Epithelial cell of prostate (primary cell): ENCODE measurements at places on chromosomes 11 and 22.

- DNase-seq = no peak
These were observed 43.2 kb downstream of the NAT10 start for GRCh38 chr11:34148504-34149165.

GRCh38 chr22:49325531-49326395 lies 501.9 kb downstream of the BRD1 start:
- DNase-seq = no peak

DNA sequence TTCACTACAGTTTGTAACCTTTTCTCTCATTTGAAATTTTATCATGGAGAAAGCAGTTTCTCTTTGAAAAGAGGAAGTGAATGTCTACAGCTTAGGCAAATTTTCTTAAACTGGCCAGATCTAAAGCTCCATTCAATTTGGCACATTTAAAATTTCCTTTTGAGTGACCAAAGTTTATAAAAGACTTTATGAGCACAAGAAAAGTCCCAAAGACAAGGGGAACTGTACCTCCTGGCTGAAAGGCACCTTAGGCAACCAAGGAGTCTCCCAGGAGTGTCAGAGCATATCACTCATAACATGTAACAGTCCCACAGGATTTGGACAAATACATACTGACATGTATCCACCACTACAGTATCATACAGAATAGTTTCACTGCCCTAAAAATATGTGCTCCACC lies 41.3 kb downstream of the NARS2 start:
- no peak for DNase-seq

DNA sequence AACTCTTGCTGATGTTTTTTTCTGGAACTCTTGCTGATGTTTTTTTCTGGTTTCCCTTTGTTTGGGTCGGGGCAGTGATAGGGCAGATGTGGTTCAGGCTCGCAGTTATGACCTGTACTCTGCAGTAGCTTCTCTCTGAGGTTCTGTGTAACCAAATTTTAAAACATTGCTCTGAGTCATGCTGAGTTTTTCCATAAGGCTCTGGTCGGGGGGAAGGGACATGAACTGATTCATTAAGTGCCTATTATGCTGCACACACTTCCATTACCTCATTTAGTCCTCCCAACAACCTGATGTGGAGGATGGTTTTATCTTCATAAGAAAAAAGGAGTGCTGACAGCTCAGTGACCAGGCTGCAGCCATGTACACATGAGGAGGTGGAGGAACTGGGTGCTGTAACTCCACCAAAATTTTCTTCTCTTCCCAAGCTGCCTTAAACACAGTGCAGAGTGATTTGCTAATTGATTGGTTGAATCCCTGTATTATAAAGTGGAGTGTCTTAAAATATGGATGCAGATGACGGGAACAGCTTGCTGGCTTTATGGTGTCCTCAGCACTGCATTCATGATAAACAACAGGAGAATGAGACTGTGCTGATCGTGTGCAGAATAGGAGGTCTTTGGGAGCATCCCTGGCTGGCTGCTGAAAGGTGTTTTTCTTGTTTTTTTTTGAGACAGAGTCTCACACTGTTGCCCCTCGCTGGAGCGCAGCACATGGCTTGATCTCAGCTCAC lies 19.1 kb downstream of the TNRC6B start:
- peak; percentile 58 for DNase-seq

DNA sequence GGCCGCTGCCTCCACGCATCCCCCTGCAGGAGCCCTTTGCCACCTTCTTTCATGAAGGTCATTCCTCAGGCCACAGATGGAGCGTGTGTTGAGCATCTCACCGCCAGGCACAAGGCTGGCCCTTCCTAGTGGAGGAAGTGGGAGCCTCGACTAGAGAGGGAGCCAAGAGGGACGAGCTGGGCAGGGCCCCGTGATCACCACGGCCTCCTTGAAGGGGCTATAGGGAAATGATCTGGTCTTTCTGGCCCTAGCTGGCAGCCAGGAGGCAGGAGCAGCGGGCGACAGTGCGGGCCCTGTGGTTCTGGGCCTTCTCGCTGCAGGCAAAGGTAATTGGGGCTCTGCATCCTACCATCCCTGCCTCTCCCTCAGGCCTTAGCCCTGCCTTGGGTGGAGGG lies 49.1 kb downstream of the PISD start:
- DNase-seq = no peak

DNA sequence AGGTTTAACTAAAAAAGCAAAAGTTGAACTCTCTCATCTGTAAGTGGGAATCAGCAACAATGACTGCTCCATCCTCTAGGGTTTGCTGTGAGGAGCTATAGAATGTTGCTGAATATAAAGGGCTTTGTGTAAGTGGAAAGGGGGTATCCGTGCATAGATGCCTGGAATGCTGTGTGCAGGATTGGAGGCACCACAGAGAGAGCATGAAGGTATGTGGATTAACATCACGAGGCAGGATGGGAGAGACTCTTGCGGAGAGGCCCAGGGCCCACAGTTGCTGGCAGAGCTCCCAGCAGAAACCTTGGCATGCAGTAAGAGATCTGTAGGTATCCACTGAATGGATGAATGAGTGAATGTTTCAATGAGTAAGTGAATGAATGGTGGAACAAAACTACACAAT lies 298.7 kb upstream of the DDI1 start:
- no peak for DNase-seq

DNA sequence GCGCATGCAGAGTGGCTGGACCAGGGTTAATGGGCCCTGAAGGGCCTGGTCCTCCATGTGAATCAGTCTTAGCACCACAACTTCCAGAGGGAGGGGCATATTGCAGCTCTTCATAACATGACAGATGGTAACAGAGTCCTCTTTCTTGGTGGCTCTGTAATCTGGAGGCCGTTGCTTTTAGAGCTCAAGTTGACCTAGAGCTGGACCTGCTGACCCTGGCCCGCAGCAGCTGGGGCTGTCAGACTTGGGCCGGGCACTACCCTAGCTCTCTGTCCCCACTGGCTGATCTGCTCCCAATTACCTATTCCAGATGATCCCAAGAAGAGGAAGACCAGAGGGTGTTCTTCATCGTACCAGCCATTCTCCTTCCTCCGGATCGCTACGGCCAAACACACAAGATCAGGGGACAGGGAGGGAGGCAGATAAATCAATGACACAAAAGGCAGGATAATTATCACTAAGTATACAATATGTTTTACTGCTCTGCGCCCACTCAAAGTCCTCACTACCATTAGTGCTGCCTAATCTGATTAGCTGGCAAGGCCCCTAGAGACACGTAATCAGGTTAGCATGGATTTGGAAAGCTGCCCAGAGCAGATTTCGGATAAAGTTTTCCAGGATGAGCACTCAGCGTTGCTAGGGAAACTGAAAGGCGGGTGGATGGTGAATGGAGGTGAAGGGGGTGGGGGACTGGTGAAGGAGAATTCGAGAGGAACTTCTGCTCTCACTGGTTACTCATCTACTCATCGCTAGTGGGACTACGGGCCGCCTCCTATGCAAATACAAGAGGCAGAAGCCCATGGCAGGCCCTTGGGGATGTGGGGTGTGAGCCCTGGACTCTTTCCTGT lies 64.5 kb upstream of the PHOX2A start:
- no peak for DNase-seq

GRCh38 chr11:62921573-62922188 lies 518 bp upstream of the CHRM1 start:
- no peak for DNase-seq

DNA sequence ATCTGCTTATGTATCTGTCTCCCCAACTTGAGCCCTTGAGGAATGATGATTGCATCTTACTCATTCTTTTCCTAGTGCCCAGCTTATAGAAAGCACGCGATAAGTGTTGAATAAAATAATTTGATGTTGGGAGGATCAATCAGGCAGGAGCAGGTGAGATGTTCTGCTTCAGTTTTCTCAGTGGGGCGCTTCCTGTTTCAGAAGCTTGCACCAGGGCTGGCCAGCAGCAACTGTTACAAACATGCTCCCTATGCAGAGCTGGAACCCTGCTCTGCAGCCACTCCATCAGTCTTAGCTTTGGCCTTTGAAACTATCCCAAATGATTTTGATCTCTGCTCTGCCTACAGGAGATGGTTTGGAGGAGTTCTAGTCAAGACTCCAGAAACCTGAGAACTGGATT lies 3.9 kb downstream of the ENDOD1 start:
- no peak for DNase-seq
